ENCODE measurements at places on chromosomes 4 and X. TPM values are rescaled to one million over a fixed set of nuclear protein-coding genes. Genes with fewer than 3 reads are reported as not detected.

DNA sequence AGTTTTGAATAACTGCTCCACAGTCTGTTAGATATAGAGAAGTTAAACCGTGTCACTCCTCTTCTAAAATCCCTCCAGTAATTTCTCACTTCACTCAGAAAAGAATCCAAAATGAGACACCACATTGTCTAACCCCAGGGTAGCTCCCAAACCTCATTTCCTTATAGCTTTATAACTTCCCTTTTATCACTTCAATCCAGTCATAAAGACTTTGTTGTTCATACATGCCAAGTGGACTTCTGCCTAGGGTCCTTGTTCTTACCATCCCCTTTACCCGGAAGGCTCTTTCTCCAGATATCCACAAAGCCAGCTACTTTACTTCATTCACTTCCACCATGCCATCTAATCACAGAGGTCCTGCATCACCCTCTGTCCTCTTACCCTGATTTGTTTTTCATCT is 156.2 kb downstream of the GABRB1 start:
- DNase-seq = no peak

GRCh38 chr4:2950221-2950989 is 12.8 kb downstream of the NOP14 start:
- no peak for DNase-seq

GRCh38 chr4:39170301-39170700 is 12.0 kb upstream of the WDR19 start:
- no peak for DNase-seq

- no peak for DNase-seq
Observed at GRCh38 chr4:56762484-56763250, 58.8 kb downstream of the SPINK2 start.

DNA sequence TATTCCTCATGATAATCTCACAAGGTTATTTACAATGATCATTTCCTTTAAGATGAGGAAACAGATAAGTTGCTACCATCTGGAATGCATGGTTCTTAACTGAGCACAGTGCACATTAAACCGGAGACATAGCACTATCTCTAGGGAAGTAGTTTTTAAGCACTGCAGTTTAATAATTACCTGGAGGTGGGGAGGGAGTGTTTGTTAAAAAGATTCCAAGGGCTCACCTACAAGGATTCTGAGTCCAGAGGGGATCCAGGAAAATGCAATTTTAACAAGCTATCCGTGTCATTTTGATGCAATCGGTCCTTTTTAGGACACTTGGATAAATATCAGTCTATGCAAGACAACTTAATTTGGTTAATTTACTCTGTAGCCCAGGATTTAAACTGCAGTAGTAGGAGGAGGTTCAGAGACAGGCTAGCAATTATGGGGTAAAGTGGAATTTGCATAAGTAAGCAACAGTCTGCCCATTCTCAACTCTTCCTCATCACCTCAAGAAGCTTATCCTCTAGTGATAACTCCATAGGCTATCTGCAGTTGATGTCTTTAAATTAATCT is 2.8 kb upstream of the PDLIM5 start:
- DNase-seq = no peak

DNA sequence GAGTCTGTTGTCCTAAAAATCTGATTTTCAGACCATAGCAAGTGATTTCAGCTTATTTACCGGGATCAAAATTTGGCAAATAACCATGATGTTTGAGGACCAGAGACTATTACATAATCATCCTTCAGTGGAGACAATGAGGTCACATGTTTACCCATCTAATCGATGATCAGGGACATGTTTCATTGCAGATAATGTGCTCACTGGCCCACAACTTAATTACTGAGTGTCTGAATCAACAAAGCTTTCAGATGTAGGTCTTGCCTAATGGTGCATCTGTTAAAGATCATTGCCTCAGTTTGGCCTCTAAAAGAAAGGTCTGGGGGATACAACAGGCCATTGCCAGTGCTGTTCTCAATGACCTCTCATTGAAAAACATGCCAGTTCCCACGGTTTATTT is 42.8 kb upstream of the KLHL34 start:
- DNase-seq = no peak

GRCh38 chrX:42432552-42432951 is 345.4 kb downstream of the PPP1R2C start:
- no peak for DNase-seq

GRCh38 chrX:13658602-13659001 is 5.7 kb downstream of the TCEANC start:
- no peak for DNase-seq

DNA sequence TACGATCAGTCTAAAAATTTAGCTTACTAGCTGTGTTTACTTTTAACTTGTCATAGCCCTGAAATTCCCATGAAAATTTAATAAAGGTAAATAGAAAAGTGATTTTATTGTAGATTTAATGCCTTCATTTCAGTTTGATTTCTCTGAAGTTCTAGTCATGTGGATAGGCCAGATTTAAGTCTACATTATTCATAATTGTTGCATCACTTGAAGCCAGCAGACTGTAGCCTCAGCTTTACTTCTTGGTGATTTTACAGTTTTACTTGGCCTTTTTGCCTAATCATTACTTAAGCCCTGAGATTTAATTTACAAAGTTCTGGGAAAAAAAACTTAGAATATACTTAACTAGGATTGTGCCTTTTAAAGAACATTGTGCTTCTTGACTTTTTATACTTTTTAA is 73.5 kb upstream of the FHDC1 start:
- DNase-seq = no peak

- DNase-seq = no peak
Observed at GRCh38 chr4:54764476-54764875, 106.7 kb downstream of the KIT start.

GRCh38 chr4:89142691-89143669 is 31.6 kb downstream of the TIGD2 start:
- DNase-seq = no peak

DNA sequence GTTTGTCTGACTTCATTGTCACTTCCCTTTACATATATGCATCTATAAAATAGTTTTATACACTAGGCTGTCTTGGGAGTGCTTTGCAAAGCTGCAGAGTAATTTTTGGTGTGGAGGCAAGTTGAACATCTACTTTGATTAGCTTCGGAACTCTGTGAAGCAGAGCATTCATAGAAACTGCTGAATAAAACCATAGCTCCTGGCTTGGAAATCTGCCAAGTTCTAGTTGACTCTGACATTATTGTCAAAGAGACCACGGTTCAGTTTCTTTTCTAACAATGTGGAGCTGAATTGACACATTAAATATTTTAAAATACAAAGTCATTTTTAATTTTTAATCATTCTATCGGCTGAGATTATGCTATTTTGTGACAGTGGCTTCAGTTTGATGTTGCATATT is 335.0 kb downstream of the BMPR1B start:
- no peak for DNase-seq

- no peak for DNase-seq
Observed at GRCh38 chr4:152690706-152691651, 11.2 kb upstream of the TMEM154 start.

DNA sequence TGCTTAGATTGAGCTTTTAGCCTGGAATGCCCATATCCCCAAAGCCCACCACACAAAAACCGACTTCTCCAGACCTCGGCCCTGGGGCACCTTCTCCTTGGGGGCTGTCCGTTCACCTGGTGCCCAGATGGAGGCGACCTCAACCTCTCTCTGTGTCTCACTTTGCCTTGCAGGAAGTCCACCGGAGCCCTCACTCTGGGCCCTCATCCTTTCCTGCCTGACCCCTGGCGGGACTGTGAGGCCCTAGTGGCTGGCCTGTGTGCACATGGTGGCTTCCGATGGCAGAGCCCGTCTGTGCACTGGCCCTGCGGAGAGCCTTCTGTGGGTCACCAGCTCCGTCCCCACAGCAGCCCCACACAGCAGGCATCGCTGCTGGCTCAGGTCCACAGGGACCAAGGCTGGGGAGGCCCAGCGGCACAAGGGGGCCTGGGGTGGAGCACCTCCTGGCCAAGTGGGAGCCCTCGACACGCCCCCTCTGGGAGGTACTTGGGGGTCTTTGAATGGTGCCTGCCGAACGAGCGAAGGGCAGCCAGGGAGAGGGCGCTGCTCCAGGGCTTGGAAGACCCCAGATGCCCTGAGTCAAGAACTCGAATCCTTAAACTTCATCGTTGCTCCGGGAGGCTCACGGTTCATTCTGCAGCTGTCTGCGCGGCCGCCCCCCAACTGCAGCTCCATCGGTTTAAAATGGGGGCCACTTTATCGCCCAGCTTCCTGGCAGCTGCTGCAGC is 97.2 kb upstream of the ADRA2C start:
- no peak for DNase-seq

DNA sequence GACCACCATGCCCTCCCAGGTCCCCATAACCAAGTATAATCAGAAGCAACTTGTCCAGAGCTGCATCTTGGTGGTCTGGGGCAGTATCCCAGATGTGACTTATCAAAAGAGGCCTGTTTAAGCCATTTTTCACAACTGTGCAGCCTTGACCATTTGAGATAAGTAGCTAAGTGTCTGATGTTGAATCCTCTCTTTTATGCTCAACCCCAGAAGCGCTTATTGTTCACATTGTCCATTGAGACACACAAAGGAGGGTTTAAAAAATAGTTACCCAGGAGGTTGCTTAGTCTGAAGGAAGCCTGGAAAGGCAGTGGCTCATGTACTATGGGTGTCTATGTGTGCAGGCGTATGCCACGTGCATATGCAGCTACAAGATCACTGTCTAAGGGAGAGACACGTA is 27.0 kb downstream of the ENPP6 start:
- DNase-seq = no peak

GRCh38 chrX:109533631-109534030 is 3.0 kb upstream of the NXT2 start:
- no peak for DNase-seq

- no peak for DNase-seq
Observed at GRCh38 chr4:81589262-81589661, 117.6 kb upstream of the RASGEF1B start.

GRCh38 chrX:17038681-17039161 is 92.3 kb downstream of the REPS2 start:
- no peak for DNase-seq

DNA sequence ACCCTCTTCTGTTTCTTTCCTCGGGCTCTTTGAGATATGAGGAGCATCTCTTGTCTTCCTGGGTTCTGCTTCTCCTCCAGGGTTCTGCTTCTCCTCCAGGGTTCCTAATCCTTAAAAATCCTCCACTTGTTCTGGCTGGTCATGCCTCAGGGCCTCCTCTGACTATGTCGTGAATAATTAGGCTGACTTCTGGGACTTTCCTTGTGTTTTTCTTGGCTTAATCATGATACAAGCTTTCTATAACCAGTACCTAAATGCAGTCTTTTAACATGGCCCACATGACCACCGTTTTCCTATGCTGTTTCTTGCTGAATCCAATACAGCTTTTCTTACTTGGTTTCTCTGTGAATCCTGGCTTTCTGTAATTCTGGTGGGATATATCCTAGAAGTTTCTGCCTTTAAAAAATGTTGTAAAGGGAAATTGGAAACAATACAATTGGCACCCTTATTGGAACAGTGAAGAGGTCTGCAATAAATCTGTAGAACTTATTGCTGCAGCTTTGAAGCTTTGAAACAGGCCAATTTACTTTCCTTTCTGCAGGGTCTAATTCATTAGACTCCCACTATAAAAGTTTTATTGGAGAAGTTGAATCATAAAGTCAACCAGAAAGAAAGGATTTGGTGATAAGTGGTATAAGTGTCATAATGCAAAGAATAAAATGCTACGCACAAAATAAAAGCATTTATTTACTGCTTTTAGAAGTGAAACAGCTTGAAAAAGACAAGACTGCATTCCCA is 213.1 kb downstream of the UGT8 start:
- DNase-seq = no peak

DNA sequence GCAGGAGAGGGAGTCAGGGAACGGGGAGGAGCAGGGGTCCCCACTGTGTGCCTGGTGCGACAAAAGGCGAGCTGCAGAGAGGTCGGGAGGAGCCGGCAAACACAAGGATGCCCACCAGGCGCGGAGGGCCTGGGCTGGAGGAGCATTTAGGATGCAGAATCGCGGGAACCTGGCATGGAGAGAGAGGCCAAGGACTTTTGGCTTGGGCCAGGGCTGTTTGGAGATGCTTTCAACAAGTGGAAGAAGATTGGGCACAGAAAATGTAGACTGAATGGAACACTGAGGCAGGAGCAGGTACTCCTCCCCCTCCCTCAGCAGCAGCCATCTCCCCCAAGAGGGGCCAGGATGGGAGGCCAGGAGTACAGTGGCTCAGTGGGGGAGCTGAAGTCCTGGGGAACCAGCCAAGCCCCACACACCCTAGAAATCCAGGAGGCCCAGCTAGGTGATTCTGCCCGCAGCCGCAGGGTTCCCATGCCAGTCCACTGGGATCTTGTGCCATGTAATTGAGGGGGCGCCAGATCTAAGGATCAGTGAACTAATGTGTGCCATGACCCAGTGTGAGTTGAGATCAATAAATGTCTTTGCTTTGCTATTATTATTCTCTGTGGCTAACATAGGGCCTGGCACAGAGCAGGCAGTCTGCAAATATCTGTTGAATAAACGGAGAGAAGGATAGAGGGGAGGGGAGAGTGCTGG is 1.1 kb upstream of the ABLIM2 start:
- no peak for DNase-seq

GRCh38 chr4:96228463-96228862 is 388.6 kb downstream of the PDHA2 start:
- no peak for DNase-seq

DNA sequence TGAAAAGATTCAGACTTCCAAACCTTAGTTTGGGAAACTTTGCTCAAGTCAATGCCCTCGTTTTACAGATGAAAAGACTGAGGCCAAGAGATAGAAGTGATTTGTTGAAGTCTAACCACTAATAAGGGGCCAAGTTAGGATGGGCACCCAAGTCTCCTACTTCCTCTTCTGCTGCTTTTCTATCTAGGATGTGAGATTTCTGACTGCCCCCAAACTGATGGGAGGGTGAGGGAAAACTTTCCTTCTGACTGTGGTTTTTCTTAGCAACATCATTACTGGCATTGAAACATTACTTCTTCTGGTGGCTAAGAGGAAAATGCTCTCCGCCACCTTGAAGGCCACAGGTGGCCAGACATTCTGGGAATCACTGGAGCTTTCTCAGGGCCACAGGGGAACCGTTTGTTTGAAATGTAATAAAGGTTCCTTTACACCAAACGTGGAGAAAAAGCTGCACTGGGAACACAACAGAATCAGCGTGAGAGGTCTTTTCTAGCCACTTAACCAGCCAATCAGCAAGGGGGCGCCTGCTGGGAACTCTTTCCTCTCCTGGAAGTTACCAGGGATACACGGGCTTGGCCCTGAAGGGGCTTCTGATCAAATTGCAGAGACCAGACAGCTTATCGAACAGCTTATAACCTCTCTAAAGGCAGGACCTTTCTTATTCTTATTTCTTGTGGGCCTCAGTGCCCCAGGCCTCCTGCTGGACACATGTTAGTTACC is 115.9 kb upstream of the TEX13D start:
- DNase-seq = no peak

POU4F2 gene
- total RNA-seq = not detected

PCDH10 gene
- not detected for total RNA-seq

MAP3K15 gene
- total RNA-seq = 0.18 TPM

TIMM17B gene
- 72.2 TPM for total RNA-seq

SEPSECS gene
- total RNA-seq = 15.3 TPM

RHOH gene
- total RNA-seq = 111 TPM

C4orf50 gene
- total RNA-seq = 0.52 TPM

SORCS2 gene
- not detected for total RNA-seq

MBNL3 gene
- 8.9 TPM for total RNA-seq

ZFYVE28 gene
- 5.1 TPM for total RNA-seq
